ENCODE measurements at places on chromosomes 4 and X.

DNA sequence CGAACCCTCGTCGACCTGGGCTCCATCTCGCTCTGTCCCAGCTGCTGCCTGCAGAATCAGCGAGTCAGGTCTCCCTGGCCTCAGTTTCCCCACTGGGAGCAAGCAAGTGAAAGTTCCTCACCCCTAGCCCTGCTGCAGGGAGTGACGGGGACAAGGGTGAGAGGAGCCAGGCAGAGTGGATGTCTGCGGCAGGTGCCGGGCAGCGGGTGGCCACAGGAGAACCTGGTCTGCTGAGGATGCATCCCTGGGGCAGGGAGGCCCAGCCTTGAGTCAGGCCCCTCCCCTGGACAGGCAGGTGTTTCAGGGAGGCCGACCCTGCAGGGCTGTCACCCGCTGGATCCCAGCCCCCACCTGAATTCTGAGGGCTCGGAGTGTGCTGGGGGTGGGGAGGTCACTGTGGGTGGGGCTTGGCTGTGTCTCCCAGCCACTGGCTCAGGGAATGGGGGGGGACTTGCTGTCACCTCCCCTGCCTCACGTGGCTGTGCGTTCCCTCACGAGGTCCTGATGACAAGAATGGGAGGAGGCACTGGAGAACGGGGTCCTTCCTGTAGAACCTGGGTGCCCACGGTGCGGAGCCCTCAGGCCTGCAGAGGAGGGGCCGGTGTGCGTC is 33.2 kb downstream of the LRPAP1 start:
- no peak overlapping the region for H3K4me3 ChIP-seq
- no peak overlapping the region for H3K27ac ChIP-seq
- H3K36me3 ChIP-seq: peaks cover 21% of the 10 kb centered on the region
- DNase-seq: no peak
- H3K4me1 ChIP-seq: peaks cover 5% of the 10 kb centered on the region
- H3K27me3 ChIP-seq: peaks cover 13% of the 10 kb centered on the region

GRCh38 chr4:38857354-38858096 is 908 bp upstream of the TLR6 start:
- H3K4me3 ChIP-seq: peak overlapping the region; percentile 62
- peak overlapping the region; percentile 76 for H3K27ac ChIP-seq
- no peaks in the 10 kb centered on the region for H3K36me3 ChIP-seq
- no peaks in the 10 kb centered on the region for H3K27me3 ChIP-seq

- H3K27ac ChIP-seq: peak within 1 kb of the TSS; percentile 86
- H3K27me3 ChIP-seq: no peaks in the 10 kb centered on the region
- DNase-seq: no peak
- H3K4me1 ChIP-seq: peaks cover 28% of the 10 kb centered on the region
These were observed at the start of gene BDH2 for GRCh38 chr4:103099691-103100392. Gene BDH2, minus strand, starts transcription at chr4:103099834. Its CDS starts 3,580 bp downstream, at chr4:103096254.

DNA sequence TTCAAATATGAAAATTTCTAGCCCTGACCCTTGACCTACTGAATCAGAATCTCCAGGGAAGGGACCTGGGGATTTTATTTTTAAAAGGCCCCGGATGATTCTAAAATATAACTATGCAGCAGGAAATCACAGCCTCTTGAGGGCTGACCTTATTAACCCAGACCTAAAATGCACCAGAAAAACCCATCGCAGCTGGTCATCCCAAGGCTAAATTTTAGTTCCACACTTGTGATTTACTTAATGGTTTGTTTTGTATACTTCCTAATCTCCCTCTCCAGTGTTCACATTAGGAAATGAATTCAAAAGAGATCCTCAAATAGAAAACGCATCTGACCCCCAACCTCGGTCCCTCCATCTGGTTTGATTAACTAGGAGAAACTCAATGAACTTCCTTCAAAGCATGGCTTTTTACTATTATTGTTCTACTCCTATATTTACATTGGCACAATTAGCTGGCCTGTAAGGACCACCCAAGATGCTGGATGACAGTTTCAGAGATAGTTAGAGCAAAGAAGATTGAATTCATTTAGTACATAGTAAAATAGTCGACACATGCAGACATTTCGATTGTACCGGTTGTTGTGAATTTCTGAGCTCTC is 147.8 kb upstream of the MED14 start:
- peaks cover 55% of the 10 kb centered on the region for H3K27me3 ChIP-seq
- peaks cover 3% of the 10 kb centered on the region for H3K4me1 ChIP-seq
- H3K36me3 ChIP-seq: no peaks in the 10 kb centered on the region
- no peak overlapping the region for H3K27ac ChIP-seq

GRCh38 chrX:47143894-47144625 is 442 bp downstream of the NDUFB11 start:
- peak overlapping the region; percentile 99 for H3K4me3 ChIP-seq
- peaks cover 22% of the 10 kb centered on the region for H3K4me1 ChIP-seq

DNA sequence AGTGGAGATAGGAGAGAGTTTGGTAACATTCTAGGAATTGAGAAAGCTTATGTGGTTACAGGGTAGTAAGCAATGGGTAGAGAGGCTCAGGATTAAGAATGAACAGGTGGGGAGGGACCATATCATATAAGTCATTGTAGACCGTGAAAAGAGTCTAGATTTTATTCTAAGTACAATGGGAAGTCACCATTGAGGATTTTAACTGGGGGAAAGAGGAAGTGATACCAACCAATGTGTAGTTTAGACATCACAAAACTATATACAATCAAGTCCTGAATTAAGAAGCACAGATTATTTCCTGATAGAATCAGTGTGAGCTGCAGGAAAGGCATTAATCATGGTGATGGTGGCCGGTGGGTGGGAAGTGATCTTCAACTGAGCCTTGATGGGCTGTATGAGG is 178.3 kb upstream of the ZIC3 start:
- no peak overlapping the region for H3K4me3 ChIP-seq
- H3K4me1 ChIP-seq: no peaks in the 10 kb centered on the region
- no peak for DNase-seq
- H3K36me3 ChIP-seq: no peaks in the 10 kb centered on the region

GRCh38 chr4:121597346-121597934 is 99.3 kb downstream of the ANXA5 start:
- H3K27me3 ChIP-seq: peaks cover 19% of the 10 kb centered on the region
- H3K4me1 ChIP-seq: peaks cover 4% of the 10 kb centered on the region
- no peak overlapping the region for H3K4me3 ChIP-seq
- DNase-seq: no peak
- H3K36me3 ChIP-seq: no peaks in the 10 kb centered on the region

DNA sequence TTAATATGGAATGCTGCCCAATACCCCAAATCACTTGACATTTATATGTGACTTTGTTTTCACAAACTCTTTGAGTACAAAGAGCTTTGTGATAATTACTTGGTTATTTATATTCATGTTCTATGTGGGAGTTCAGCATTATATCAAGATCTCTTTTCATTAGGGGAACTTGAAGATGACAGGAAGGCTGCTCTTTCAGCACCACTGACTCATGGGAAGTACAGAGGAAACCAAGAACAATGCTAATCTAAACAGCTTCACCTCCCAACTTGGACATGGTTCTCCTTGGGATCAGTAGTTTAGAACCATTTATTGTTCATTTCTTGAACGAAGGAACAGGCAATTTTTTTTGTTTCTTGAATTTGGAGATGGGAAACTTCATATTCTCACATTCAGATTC is 184.0 kb upstream of the AFF2 start:
- H3K27ac ChIP-seq: no peak overlapping the region
- H3K36me3 ChIP-seq: no peaks in the 10 kb centered on the region
- no peak overlapping the region for H3K4me3 ChIP-seq
- H3K4me1 ChIP-seq: peaks cover 15% of the 10 kb centered on the region
- H3K27me3 ChIP-seq: no peaks in the 10 kb centered on the region
- DNase-seq: no peak

DNA sequence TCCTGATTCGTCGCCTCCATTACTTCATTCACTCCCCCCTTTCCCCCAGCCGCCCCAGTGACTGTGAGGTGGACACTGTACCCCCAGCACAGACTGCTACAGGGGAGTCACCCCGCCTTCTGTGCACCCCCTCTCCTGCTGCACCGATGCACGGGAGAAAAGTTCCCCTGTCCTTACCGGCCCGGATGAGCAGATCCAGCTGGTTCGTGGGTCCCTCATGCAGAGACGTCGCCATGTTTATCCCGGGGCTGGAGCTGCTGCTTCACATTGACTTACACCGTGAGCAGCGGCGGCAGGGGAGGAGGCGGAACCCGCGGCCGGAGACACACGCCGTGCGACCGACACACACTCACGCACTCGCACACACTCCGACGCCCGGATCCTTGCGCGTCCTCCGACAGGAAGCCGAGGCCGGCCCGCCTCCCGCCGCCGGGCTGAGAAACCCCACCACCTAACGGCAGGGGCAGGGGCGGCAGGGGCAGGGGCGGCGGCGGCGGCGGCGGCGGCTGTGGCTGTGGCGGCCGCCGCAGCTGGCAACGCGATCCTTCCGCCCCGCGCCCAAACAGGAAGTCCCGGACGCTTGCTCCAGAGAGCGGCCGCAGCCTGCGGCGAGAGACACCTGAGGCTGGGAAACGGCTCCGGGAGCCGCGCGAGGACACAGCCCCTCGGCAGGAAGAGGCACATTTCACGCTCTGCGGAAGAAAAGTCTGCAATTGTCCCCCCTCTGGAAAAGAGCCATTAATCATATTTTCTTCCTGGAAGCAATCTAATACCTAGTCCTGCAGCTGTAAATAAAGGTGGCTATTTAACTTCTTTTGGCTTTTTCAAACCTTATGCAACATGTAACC is 68.6 kb downstream of the NOCT start:
- no peaks in the 10 kb centered on the region for H3K27me3 ChIP-seq
- peak; percentile 89 for DNase-seq
- peaks cover 43% of the 10 kb centered on the region for H3K4me1 ChIP-seq
- H3K36me3 ChIP-seq: peaks cover 33% of the 10 kb centered on the region
- H3K4me3 ChIP-seq: peak overlapping the region; percentile 100

DNA sequence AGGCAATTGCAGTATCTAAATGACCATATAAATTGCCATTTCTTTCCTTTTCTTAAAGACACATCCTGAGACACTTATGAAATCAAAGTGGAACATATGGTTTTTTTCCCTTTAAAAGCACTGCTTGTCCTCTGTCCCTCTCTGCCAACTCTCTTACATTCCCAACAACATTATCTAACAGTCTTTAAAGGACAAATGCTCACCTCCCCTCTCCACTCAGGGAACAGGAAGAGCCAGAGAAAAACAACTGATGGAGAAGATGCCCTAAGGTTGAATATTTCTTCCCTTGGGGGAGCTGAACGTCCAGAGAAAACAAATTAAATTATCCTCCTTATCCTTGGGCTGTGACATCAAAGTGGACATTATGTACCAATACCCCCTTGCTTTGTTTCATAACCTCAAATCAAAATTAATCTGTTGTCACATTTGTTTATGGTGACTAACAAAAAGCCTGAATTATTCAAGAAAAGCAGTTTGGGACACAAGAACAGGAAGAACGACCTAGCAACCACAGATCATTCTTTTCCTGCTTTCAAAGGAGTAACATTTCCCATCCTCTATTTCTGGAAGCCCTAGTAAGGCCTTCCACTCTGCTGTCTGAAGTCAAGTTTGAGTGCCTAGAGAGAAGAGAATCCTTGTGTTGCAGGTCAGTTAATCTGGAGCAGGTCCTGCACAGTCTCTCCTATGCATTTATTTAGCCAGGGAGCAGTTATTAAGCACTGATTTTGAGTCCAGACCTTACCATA is 52.6 kb upstream of the PAGE1 start:
- H3K27me3 ChIP-seq: peaks cover 66% of the 10 kb centered on the region
- no peak overlapping the region for H3K4me3 ChIP-seq
- H3K27ac ChIP-seq: no peak overlapping the region
- H3K4me1 ChIP-seq: no peaks in the 10 kb centered on the region

DNA sequence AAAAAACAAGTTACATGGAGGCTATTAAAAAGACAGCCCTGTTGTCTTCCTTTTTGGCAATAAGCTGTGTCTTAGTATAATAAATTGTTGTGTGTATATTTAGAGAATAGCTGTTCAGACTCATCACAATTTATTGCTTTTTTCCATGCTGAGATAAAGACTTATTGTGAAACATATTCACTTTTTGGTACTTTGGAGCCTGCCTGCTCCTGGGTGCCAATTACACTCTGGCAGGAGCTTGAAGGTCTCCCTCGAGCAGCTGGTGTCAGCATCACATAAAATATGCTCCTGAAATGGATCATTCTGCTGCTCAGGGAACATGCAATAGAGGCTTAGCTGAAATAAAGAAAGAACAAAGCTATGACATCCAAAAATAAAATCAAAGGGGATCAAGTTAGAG is 211.6 kb upstream of the DKK2 start:
- H3K27me3 ChIP-seq: peaks cover 4% of the 10 kb centered on the region
- no peaks in the 10 kb centered on the region for H3K4me1 ChIP-seq
- no peaks in the 10 kb centered on the region for H3K36me3 ChIP-seq
- H3K27ac ChIP-seq: no peak overlapping the region

DNA sequence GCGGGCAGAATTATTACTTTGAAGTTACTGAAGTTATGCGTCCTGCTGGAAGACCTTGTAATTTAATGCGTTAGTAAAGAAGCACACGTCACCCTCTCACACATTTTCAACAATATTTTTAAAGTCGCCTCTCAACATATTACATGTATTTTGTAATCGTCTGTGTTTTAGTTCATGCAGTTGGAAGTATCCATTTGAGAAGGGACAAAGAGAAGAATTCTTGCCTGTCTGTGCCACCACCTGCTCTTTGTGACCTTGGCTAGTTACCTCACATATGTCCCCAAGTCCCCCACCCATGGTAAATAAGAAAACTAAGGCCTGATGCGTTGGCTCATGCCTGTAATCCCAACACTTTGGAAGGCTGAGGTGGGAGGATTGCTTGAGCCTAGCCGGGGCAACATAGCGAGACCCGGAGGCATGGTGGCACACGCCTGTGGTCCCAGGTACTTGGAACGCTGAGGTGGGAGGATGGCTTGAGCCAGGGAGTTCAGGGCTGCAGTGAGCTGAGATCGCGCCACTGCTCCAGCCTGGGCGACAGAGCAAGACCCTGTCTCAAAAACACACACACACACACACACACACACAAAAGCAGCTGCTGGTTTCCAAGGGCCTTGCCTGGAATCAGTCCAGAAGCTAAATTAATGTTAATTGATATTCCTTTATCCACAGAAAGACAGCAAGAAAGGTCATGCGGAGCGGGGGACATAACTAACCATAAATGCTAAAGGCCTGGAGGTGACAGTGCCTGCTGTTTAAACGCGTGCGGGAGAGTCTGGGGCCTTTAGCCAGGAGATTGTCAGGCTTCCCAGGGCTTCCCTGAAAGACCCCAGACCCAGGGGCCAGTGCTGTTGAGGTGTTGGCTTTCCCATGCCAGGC is 811 bp downstream of the TMEM187 start:
- peak overlapping the region; percentile 94 for H3K27ac ChIP-seq

DNA sequence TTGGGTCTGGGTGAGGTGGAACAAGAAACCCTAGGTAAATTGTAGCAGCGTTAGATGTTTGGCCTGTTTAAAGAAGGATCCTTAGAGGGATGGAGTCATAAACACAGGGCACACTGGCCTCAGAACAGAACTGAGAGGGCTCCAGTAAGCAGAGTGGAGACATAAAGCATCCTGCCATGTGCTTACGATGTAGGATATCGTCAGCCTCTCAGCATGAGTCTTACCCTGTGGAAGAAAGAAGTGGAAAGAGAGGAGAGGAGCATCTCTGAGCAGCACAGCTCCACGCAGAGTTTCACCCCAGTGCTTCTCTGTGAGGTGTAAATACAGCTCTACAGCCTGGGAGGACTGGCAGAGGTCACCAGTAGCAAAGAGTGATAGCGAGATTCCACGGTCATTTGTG is 27.8 kb upstream of the SORBS2 start:
- no peaks in the 10 kb centered on the region for H3K4me1 ChIP-seq
- H3K27me3 ChIP-seq: no peaks in the 10 kb centered on the region
- no peaks in the 10 kb centered on the region for H3K36me3 ChIP-seq
- no peak overlapping the region for H3K27ac ChIP-seq
- H3K4me3 ChIP-seq: no peak overlapping the region
